Kidney (tissue), 22 donors: ENCODE measurements at places on chromosomes 4 and X. TPM values are rescaled to one million over a fixed set of nuclear protein-coding genes. Genes with fewer than 3 reads are reported as not detected.

The GLRA2 gene
- not detected for total RNA-seq

The LRRC66 gene
- 0.44 TPM for total RNA-seq

The DSPP gene
- not detected for total RNA-seq

The KIF4A gene
- 0.35 TPM for total RNA-seq

The DMRTC1 gene
- total RNA-seq: 0.41 TPM

The CSAG1 gene
- total RNA-seq: not detected

The HEPH gene
- 14.4 TPM for total RNA-seq

The RIBC1 gene
- total RNA-seq: 2.5 TPM

The FRMPD3 gene
- total RNA-seq: 0.25 TPM

The GATA1 gene
- 0.60 TPM for total RNA-seq

The COX7B2 gene
- not detected for total RNA-seq

DNA sequence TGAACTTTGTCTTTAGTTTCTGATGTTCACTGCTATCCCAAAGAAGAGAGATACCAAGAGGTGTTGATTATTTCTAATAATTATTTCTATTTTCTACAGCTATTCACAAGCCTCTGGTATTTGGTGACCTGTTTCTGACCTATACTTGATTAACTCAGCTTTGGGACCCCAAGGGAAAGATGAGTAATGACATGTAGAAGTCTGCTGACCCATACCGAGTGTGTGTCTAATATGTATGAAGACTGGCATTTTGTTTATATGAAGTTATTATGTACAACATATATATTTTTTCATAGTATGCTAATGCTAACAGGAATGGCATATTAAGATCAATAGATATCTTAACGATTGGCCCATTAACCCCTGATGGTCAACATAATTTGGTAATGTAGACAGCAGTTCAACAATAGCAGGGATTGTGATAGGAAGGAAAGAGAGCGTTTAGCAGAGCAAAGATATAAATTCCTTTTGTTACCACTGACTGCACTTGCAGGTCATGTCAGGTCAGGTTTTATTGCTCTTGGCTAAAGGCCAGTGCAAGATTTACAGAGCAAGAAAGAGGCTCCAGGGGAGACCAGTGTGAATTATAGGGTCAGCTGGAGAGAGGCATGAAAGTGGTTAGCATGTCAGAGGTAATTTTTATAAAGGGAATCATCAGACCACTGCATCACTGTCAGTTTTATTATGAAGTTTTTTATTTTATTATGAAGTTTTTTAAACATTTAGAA lies 94.7 kb upstream of the DIPK2B start:
- peak; percentile 48 for DNase-seq

- DNase-seq: no peak
Observed at GRCh38 chrX:148615491-148615890, 115.1 kb downstream of the AFF2 start.

- no peak for DNase-seq
Observed at GRCh38 chrX:131649741-131650140, 105.9 kb downstream of the OR13H1 start.

- no peak for DNase-seq
Observed at GRCh38 chr4:153076861-153077260, 127.4 kb upstream of the TRIM2 start.

GRCh38 chrX:17750436-17750835 lies 13.1 kb downstream of the SCML1 start:
- DNase-seq: no peak

DNA sequence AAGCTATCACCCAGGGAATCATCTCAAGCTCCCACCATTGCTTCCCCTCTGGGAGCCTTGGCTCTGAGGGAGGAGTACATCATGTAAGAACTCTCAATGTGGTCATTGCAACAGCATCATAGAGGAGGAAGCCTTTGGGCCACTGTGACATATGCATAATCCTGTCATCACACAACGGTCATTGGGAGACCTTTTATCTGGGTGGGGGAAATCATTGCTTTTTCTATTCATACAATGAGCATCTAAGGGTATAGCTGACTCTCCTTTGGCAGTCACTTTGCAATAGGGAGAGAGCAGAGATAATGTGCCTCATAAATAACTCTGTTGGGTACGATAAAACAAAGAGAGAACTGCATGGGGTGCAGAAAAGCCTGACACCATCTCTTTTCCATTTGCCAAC lies 155.2 kb upstream of the KCNIP4 start:
- DNase-seq: no peak

- no peak for DNase-seq
Observed at GRCh38 chr4:173990126-173990868, 293.2 kb downstream of the FBXO8 start.

DNA sequence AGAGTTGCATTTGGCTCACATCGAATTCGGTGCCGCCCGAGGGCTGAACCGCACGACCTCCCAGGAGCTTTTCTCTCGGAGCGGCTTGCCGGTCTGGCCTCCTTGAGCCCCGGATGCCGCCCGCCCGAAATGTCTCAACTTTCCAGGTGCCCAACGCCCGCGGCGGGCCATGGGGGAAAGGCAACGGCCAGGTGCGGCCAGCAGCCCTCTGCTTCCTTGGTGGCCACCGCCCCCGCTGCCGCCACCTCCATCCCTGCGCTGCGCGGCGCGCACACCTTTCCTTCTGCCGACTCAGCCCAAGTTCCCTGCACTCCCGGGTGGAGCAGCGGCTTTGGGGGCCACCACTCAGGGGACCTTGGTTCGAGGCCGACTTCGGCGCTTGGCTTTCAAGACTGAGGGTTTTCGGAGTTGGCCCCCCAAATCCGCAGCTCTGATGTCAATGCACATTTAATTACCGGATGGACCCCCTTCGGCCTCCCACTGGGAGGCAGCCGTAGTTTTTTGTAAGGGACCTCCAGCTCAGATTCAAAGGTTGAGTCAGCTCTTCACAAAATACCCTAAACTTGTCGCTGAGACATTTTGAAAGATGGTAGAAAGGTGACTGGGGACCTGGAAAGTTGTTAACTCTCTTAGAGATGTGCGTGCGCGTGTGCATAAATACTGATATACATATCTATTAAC lies 1.1 kb downstream of the AFF2 start:
- DNase-seq: peak; percentile 50

DNA sequence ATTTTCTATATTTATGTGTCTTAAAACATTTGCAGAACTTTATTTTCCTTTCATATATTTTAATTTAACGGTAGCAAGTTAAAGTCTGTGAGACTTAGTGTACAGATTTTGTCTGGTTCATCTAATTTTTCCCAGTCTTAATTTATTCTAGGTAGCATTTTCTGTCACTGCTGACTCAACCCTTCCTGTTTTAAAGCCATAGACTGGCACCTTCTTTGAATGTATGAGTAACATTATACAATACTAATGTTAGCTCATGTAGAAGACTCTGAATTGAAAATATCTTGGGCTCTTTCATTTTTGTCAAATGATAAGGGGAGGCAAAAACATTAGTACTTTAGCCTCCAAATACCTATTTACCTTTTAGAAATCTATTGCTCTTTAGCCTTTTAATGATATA lies 43.6 kb downstream of the BLTP1 start:
- no peak for DNase-seq

- no peak for DNase-seq
Observed at GRCh38 chr4:5237086-5237660, 185.9 kb downstream of the STK32B start.

GRCh38 chrX:43211570-43211969 lies 433.6 kb upstream of the PPP1R2C start:
- DNase-seq: no peak

- DNase-seq: no peak
Observed at GRCh38 chr4:169397762-169398161, 127.0 kb upstream of the SH3RF1 start.

DNA sequence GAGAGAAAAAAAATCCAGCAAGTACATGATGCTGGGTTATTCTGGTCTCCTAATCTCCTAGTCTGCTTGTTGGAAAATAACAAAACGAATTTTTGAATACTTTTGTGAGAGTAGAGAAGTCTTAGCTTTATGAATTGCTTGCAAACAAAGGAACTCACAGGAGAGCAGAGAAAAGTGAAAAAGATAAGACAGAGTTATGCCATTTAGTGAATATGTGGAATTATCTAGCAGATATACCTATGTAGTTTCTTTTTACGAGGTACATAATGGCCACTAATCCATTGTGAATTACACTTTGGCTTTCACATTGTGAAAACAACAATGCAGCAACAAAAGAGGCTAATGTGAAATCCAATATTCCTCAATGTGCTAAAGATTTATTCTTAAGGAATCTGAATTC lies 226.7 kb downstream of the NDST4 start:
- DNase-seq: no peak

DNA sequence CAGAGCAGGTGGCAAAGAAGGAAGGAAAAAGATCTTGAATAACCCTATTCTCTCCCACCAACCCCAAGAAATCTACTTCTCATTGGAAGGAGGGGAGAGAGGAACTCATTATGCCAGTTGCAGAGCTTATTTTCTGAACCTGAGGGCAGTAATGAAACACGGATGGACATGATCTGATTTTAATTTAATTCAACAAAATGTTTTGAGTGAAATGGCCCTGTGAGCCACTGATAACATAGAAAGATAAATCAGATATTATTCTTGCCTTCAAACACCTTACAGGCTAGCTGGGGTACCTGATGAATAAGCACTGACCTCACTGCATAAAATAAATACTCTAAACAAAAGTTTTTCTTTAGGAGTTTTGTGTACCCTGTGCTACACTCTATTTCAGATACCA lies 30.3 kb downstream of the DAPP1 start:
- DNase-seq: no peak

- DNase-seq: peak; percentile 83
Observed at GRCh38 chrX:2928191-2928582, 952 bp downstream of the ARSD start.

DNA sequence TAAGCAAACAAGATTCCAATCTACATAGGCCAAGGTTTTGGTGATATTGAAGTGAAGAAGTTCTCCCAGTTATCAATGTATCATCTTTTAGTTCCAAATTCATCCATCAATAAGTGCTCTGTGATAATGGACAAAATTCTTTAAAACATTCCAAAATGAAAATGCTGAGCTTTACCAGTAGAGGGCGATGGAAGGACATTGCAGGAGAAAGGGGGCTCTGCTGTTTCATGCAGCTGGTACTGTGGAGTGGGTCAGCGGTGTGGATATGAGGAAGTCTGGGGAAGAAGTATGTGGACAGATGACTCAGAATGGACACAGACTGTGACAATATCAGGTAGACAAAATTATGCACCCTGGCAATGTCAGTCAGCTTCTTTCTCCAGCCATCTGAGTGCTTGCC lies 46.6 kb upstream of the HS6ST2 start:
- DNase-seq: no peak

GRCh38 chr4:38128478-38129459 lies 168.6 kb downstream of the PTTG2 start:
- no peak for DNase-seq

DNA sequence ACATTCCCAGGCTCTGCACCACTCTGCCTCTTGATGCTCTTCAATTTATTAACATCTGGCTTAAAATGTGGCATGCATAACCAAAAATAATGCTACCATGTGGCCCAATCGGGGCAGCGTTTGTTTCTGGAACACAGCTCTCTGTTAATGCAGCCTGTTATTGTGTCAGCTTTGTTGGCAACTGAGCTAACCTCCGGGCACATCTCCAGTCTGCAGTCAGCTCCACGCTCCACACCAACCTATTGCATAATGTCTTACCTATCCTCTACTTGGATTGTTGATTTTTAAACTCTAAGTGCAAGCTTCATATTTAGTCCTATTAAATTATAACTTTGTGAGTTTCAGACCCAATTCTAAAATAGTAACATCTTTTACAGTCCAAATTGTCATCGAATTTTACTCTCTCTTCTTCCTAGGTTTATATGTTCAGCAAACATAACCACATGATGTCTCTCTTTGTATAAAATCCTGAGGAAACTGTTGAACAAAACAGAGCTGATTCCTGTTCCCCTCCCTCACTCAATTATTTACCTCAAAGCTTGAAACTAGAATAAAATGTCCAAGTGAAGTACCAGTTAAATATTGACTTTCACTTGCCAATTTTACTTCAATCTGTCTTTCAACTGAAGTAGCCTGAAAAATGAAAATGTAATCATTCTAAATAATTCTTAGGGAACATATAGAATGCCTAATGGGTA lies 92.2 kb upstream of the RAPGEF2 start:
- no peak for DNase-seq

- no peak for DNase-seq
Observed at GRCh38 chrX:7117587-7117986, 29.9 kb upstream of the STS start.

GRCh38 chr4:692771-693554 lies 4.0 kb upstream of the SLC49A3 start:
- DNase-seq: no peak

DNA sequence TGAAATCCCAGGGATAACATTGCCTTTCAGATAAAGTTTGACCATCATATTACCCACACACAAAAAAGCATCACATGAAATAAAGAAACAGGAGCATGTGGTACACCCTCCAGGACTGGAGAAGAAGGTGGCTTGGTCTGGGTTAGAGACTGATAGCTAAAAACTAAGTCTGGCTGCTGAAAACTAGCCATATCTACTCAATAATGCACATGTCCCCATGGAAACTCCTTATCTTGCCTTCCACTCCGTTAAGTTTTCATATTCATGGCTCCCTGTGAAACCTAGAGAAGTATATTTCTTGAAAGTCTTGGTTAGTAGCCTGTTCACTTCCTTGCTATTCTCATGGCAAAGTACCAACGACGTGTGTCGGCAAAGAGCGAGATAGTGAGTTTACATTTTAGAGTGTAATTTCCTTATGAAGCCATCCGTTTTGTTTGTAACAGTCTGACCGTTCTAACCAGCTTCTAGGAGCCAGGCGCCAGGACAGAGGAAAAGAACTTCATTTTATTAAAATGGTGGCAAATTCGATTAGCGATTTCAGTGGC lies 6.7 kb upstream of the DCTD start:
- DNase-seq: no peak
